Mammary epithelial cell (primary cell): ENCODE measurements at places on chromosomes 1 and 21. TPM values are rescaled to one million over a fixed set of nuclear protein-coding genes. Genes with fewer than 3 reads are reported as not detected.

Gene CACNA1S
- not detected for polyA plus RNA-seq

Gene MEGF6
- polyA plus RNA-seq = 0.71 TPM

Gene FBXO2
- polyA plus RNA-seq = 113 TPM

Gene LEPR
- polyA plus RNA-seq = 2.9 TPM

Gene GBP5
- polyA plus RNA-seq = not detected

Gene CELA2A
- polyA plus RNA-seq = not detected

Gene HSPA13
- polyA plus RNA-seq = 10.8 TPM

Gene TGFB2
- 10.9 TPM for polyA plus RNA-seq

Gene MYBPHL
- 2.1 TPM for polyA plus RNA-seq

Gene CCDC27
- polyA plus RNA-seq = not detected
